Activated naive CD4-positive, alpha-beta T cell treated with anti-CD3 and anti-CD28 coated beads, Interleukin-2, amount 10 ng/mL, durations not matched to agents 7 days and 5 days (primary cell): ENCODE measurements at places on chromosomes 1 and 21.

GRCh38 chr1:177333936-177334595 is 163.3 kb downstream of the BRINP2 start:
- no peak for DNase-seq

DNA sequence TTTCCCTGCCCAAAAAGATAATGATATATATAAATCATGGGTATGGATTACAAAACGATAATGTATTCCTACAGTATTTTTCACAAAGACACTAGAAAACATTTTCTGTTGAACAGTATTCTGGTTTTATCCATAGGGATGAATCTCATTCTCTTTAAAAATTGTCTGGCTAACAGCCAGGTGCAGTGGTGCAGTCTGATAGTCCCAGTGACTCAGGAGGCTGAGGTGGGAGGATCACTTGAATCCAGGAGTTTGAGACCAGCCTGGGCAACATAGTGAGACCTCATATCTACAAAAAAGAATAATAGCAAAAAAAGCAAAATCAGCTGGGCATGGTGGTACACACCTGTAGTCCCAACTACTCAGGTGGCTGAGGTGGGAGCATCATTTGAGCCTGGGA is 23.3 kb downstream of the PIP5K1A start:
- DNase-seq: no peak

DNA sequence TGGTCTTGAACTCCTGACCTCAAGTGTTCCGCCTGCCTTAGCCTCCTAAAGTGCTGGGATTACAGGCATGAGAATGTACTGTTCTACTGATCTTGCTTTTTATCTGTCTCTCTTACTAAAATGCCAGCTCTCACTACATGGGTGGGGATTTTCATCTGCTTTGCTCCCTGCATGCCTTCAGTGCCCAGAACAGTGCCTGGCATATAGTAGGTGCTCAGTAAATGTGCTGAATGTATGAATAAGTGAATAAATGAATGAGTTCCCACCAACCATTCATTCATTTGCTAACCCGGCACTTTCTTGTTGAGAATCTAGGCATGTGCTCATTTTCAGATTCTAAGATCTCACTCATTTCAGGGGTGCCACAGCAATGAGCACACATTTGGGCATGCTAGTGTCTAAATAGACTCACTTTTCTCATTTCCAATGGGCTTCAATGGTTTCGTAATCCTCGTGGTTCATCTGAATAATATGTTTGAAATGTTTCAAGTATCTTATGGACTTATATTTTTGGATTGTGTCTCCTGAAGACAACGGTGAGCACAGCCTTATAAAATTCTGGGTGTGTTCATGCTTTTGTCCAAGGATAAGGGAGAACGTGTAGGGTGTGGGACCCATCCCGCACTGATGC is 7.6 kb downstream of the DHRS3 start:
- DNase-seq: no peak

GRCh38 chr1:17440074-17440826 is 773 bp upstream of the RCC2 start:
- no peak for DNase-seq

DNA sequence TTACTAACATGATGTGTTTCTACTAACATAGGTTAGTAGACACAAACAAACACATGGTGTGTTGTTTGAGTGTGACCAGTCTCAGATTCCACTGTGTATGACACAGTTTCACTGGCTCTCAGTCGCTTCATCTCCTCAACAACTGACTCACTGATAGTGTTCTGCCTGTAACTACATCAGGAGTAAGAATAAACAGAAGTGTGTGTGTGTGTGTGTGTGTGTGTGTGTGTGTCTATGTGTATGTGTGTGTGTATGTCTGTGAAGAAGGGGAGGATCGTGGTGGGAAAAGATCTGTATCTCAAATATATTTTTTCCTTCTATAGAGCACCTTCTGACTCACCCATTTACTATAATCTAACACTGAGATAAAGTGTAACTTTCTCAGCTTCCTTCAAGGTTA is 391.0 kb downstream of the PTPRC start:
- DNase-seq: no peak

DNA sequence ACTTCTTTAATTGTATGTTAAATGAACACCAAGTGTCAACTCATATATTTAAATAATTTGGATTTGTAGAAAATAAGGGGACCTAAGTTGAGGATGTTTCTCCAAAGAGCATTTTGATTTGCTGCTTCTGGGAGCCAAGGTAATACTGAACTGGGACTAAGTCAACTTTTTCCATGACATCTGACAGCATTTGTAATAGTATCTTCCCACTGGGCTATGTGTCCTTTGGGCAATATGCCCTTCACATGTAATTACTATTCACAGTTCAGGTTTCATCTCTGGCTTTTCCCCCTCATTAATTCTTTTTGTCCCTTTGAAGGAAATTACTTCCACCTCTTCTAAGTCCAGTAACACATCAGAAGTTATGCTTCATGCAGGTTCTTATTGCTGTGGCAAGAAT is 36.7 kb upstream of the HP1BP3 start:
- no peak for DNase-seq

DNA sequence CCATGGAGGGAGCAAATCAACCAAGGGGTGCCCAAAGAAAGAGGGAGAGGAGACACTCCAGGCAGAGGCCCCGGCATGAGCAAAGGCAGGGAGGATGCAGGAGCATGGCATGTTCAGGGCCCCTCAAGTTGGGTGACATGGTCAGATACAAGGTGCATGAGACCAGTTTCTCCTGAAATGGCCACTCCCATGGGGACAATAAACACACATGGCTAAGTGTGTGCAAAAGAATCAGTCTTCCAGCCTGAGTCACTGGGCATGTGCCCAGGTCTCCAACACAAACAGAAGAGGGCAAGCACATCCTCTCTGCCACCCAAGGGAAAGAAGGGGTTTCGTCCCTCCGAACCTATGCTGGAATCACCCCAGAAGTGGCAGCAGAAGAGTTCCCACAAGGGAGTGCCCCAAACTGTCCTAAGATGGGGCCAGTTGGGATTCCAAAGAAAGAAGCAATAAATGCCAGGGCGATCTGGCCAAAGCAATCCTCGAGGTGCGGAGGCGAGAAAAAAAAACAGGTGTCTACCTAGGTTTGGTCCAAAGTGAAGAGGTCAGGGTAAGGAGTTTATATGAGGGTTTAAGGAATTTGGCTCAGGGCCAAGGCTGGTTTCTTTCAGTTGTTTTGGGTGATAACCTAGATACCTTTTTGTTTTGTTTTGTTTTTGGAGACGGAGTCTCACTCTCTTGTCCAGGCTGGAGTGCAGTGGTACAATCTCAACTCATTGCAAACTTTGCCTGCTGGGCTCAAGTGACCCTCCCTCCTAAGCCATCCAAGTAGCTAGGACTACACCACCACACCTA is 13.2 kb downstream of the CASP9 start:
- no peak for DNase-seq

- peak; percentile 58 for DNase-seq
These were observed 576 bp downstream of the SMIM12 start for GRCh38 chr1:34858901-34859445.

- DNase-seq: no peak
These were observed 58.2 kb downstream of the ZNF644 start for GRCh38 chr1:90963651-90964050.

DNA sequence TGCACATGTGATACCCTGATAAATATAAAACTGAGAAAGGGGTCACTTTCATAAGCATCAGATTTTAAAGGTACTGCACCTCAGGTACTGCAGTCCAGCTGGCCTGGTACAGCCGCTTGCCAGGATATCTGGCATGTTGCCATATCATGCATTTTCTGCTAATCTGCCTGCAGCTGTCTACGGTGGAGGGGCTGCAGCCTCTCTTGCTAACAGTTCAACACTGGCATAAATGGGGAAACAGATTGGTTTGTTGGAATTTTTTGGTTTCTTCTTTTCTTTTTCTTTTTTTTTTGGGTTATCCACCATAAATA is 71.5 kb downstream of the MIS18A start:
- DNase-seq: no peak

DNA sequence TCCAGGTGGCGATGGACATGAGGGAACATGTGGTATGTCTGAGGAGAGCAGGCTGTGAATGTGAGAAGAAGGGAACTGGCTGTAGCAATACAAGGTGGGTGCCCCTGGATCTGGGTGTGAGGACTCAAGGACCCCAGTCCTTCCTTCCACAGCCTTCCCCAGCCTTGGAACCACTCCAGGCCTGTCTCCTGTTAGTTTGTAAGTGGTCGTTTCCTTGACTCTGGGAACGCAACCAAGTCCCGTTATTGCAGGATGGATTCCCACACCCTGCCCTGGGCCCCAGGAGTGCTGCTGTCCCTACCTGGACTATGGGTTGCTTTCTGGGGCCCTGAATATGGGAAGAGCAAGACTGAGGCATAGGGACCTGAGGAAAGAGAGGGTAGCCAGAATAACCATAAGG is 47.2 kb upstream of the VANGL1 start:
- DNase-seq: no peak

DNA sequence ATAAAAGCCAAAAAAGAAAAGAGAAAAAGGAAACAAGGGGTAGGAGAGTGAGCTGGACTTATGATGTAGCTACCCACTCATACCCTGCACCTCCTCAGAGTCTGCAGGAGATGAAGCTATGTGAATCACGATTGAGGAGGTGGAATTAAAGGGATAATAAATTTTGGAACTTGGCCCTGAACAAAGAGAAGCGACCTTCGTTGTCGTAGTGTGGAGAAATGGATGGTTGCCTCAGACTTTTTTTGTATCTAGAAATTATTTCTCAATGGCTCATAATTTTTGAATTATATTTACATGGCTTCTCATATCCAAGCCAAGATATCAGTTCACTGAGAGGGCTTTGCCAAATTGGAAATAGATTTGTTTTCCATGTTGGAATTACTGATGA is 37.8 kb upstream of the SIPA1L2 start:
- no peak for DNase-seq

DNA sequence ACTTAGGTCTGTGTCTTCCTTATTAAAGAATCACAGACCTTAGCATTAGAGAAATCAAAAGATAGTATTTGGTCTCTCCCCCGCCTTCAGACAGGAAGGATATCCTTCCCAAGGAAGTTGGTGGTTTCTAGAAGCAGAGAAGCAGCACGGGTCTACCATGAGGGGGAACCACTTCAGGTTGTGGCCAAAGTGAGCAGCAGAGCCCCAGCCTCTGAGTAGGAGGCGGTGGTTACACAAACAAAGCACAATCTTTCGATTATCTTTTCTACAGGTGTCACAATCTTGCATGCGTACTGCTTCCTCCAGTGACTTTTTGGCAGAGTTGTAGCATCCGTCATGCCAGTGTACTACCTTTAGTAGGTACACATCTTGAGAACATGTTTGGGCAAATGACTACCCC is 8.8 kb downstream of the PGLYRP4 start:
- DNase-seq: no peak

- DNase-seq: no peak
These were observed at the start of gene RGS4 for GRCh38 chr1:163069142-163069541. Gene RGS4 (plus strand): TSS chr1:163069361. CDS start chr1:163069485, 124 bp downstream.

DNA sequence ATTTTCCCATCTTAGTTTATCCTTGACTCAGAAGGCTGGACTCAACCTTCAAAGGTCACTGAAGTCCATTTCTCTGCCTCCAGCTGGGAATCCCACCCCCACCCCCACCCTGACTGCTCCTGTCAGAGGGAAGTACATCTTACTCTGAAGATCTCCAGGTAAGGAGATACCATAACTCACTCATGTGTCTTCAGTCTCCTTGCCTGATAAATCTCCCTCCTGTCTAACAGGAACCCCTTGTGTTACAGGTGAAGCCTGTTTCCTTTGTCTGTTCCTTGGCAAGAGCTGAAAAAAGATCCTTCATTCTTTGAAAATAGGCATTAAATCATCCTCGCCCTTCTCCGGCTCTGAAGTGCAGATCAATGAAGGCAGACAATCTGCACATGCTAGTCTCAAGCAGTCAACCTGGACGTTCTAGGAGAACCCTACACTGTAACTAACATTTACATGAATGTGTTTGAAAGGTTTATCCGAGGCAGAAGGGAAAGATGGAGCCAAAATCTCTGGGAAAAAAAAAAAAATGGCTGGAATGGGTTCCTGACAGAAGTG is 250.6 kb downstream of the TM2D1 start:
- no peak for DNase-seq

GRCh38 chr1:165688046-165688445 is 10.3 kb downstream of the ALDH9A1 start:
- no peak for DNase-seq

GRCh38 chr1:31041529-31041928 is 24.0 kb downstream of the PUM1 start:
- no peak for DNase-seq

DNA sequence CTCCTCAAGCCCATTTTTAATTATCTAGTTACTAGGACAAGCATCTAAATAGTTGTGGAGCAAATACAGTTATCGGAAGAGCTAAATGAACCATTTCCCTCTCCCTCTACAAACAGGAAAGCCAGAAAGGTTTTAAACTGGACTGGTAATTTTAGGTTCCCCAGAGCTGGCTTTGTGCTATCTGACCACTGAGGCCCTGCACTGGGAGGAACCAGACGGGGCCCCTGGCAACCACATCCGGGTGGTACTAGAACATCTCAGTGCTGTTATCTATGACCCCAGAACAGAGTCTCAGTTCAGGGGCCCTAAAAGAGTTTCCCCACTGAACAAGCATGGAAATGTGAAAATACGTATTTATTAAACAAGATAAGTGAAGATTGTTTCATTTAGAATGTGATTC is 7.7 kb upstream of the RSPH1 start:
- DNase-seq: no peak

DNA sequence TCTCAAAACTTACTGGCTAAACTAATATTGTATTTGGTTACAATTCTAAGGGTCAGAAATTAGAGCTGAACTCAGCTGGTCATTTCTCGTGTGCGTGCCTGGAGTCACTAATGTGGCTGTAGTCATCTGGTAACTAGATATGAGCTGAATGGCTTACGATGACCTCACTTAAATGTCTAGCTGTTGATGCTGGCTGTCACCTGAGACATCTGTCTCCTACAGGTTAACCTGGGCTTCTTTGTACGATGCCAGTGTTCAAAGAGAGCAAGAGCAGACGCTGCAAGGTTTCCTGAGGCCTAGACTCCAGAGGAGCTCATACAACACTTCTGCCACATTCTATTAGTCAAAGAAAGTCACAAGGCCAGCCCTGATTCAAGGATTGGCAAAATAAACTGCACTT is 17.1 kb upstream of the ALG6 start:
- DNase-seq: no peak
